C1 segment of cervical spinal cord (tissue), 14 donors: ENCODE measurements at places on chromosomes 3 and 15.

GRCh38 chr15:84606653-84607120 is 5.9 kb downstream of the ZSCAN2 start:
- DNase-seq = no peak

- DNase-seq = no peak
Observed at GRCh38 chr15:56844892-56845291, 73.6 kb upstream of the TCF12 start.

GRCh38 chr15:93707751-93708150 is 523.6 kb upstream of the MCTP2 start:
- no peak for DNase-seq

- DNase-seq = no peak
Observed at GRCh38 chr15:36867436-36867835, 232.9 kb downstream of the MEIS2 start.

DNA sequence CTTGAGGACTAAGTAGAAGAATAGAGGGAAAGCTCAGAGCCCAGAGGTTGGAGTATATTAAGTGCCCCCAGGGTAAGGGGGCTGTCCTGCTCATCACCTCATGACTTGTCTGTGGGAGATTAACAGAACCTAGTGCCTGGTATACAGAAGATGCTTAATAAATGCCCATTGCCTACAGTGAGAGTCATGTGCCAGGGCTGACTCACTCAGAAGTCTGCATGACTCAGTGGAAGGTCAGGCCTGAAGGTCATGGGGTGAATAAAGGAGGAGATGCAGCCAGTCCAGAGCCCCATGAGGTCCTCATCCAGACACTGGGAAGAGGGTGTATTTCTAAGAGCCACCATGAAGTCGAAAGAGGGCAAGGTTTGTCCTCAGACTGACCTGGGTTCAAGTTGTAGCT is 62.5 kb upstream of the TLE3 start:
- DNase-seq = no peak

GRCh38 chr15:43237842-43238470 is 17.1 kb upstream of the EPB42 start:
- DNase-seq = no peak

DNA sequence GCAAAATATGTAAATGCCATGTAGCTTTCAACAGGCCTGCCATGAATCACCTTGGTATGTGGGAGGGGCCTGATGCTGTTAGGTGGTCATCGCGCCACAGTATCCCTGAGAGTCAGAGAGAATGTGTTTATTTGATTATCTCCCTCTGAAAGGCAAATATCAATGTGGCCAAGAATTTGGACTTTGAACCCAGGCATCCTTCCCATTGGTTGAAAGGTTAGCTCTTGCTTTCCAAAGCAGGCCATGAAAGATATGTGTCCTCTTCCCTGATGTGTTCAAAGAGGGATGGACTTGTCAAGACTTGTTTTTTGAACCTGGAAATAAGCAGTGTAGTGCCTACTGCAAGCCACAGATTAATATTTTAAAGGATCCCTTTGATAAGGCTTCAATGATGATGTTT is 36.7 kb downstream of the SRP14 start:
- no peak for DNase-seq

DNA sequence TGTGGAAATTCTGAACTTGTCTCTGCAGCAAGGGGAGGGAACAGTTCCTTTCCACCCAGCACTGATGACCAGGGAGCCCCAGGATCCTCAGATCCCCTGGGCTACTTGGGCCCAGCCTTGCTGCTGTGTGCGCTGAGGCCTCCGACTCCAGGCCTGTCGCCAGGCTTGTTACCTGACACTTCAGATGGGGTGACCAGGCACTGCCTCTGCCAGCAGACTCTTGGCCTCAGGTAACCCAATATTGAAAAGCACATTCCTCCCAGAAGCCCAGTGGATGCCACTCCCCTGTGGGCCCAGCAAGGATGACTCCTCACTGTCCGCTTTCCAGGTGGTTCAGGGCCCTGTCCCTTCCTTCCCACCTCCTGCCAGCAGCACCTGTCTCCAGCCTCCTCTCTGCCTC is 3.5 kb upstream of the PLA2G4E start:
- DNase-seq = no peak

- DNase-seq = no peak
Observed at GRCh38 chr15:80832686-80833085, 53.5 kb downstream of the CEMIP start.

GRCh38 chr15:49863431-49864224 is 242.8 kb downstream of the DTWD1 start:
- DNase-seq = no peak

- DNase-seq = no peak
Observed at GRCh38 chr3:150733373-150733935, 29.5 kb downstream of the SIAH2 start.

GRCh38 chr15:60283936-60284335 is 113.8 kb downstream of the ANXA2 start:
- DNase-seq = no peak

DNA sequence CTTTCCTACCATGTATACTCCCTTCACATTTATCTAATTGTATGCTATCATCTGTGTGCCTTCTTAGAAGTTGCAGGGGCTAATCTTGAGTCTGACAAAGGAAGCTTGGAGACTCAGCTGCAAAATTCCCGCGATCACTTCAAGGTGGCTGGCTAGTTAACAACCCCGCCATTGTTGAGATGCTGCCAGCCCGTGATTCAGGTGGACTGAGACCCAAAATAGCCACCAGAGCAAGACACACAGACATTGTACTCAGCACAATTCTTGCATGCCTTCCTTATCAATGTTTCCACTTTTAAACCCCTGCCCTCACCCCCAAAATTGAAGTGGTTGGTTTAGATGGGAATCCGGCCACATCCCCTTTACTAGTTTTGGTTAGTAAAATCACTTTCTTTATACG is 225.8 kb upstream of the ZNF717 start:
- no peak for DNase-seq
